Cortex of kidney (tissue), 1 donor: ENCODE measurements at places on chromosomes 1 and 21.

DNA sequence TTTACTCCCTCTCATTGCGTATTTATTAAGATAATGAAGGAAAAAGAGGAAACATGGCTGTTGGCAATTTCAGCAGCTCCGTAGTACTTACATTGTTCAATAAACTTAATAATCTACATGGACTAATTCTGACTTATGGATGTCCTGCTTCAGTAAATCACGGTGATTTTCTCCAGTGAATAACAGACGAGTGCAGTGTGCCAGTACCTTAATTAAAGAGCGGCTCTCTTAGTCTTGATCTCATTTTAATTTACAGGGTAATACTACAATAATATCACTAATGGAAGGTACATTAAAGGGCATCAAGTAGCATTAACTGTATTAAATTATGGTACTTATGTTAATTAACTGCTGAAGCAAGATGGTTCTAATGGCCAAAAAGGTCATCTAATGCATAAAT lies 187.2 kb downstream of the NTNG1 start:
- DNase-seq = no peak

- no peak for DNase-seq
Observed at GRCh38 chr1:52746189-52746588, 19.9 kb downstream of the ZYG11B start.

GRCh38 chr21:33069994-33070743 lies at the start of gene OLIG1:
TSS of gene OLIG1 (plus strand) at chr21:33070141. CDS start at chr21:33070247, 106 bp downstream.
- DNase-seq = no peak

DNA sequence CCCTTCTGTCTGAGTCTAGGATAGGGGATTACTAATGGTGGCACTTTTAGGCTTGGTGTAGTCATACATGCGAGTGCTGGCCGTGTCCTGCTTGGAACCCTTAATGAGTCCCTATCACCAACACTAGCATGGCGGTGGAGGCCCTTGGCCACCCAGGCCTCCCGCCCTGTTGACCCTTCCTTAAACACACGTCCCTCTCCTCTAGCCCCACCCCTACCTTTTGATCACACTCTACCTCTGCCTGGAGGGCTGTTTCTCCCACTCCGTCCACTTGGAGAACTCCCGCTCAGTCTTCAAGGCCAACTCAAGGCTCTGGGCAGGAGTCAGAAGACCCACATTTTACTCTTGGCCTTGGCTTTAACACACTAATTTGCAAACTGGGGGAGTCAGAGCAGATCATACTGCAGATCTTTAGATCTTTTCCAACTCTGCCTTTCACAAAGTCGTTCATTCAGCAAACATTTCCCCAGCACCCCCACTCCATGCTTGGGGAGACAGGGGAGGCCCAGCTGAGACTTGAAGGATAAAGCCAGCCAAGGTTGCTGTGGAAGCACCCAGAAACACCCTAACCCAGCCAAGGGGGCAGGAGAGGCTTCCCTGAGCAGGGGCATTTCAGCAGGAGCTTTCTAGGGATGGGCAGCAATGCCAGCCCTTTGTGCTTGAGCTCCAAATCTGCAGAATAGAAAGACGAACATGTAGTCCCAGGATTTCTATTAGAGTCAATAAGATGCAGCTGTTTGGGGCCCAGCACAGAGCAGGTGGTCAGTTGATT lies 1.9 kb downstream of the PODN start:
- no peak for DNase-seq

- DNase-seq = no peak
Observed at GRCh38 chr1:38026592-38027200, 14.2 kb downstream of the UTP11 start.

- no peak for DNase-seq
Observed at GRCh38 chr1:89277725-89278124, 5.1 kb upstream of the GBP5 start.

- DNase-seq = no peak
Observed at GRCh38 chr1:1298861-1299685, 8.7 kb downstream of the ACAP3 start.

DNA sequence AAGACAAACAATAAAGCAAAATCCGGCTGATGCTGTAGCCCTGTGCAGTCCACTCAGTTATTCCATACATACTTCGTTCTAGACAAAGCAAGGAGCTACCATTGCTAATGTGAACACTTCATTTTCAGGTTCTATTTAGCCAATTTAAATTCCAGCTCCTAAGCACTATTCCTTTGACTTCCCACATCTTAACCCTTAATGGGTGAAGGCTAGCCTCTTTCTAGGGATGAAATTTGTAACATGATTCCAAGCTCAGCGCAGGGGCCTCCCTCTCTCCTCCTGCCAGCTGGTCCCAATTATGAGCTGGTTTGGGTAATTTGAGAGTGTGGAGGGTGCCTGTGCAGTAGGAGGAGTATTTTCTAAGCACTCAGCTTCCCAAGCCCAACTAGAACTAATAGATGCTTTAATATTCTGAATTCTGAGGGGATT lies 53.9 kb upstream of the PTGFRN start:
- no peak for DNase-seq

- DNase-seq = no peak
Observed at GRCh38 chr21:27157097-27157496, 190.2 kb upstream of the ADAMTS5 start.

DNA sequence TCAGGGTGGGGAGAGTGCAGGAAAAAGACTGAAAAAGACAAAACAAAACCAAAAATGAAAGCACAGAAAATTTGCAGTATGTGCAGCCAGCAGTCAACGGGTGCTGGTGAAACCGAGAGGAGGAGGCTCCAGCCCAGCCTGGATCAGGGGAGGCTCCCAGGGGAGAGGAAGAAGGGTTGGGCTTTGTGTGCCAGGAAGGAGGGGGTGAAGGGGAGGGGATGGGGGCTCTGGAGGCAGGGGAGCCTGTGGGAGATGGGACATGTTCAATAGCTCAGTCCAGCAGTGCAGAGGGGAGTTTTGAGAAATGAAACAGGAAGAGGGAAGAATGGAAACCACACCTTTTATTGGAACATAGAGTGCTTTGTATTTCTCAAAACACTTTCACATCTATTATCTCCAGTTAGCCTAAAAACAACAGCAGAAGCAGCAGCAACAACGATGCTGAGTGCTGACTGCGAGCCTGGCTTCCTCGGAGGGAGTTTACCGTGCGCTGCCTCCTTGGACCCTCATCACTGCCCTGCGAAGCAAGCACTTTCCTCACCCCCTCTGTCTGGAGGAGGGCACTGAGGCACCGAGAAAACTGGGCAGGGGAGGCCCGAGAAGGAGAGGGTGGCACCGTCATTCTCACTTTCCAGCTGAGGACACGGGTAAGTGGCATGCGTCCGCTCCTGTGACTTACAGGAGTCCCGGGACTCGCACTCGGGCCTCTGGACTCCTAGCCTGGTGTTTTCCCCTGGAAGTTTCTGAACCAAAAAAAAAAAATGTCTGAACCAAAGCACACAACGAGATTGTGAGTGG lies 62.9 kb downstream of the MDM4 start:
- DNase-seq = no peak

DNA sequence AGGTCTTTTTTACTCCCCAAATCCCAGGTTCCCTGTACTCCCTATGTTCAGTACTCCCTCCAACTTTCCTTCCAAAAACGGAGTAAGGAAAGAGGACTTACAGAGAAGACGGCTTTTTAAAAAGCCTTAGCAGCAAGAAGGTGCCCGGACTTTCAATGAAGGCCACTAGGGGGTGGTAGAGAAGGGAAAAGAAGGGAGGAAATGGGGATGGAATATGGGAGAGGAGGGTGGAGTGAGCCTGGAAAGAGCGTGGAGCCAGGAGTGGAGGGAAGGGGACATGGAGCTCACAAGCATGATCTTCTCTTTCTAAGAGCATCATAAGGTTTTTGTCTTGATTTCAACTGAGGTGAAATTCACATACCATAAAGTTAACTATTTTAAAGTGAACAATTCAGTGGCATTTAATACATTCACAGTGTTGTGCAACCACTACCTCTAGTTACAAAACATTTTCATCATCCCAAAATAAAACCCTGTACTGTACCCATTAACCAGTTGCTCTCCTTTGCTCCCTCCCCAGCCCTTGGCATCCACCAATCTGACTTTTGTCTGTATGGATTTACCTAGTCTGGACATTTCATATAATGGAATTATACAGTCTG lies 129.9 kb downstream of the ZNF281 start:
- no peak for DNase-seq

DNA sequence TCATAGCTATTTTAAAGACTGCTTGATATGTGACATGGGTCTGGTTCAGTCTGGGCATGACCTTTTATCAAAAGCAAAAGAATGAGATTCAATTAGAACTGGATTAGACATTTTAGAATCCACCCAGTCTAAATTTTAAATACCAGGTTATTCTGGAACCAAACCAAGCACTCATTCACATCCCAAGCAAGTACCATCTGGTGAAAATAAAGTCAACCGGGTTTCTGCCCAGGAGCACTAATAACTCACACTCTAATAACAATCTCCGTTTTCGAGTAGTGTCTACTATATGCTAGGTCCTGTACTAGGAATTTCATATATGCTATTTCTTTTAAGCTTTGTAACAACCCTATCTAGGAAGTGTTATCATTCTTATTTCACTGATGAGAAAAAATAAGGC lies 30.6 kb downstream of the ZNHIT6 start:
- DNase-seq = no peak

DNA sequence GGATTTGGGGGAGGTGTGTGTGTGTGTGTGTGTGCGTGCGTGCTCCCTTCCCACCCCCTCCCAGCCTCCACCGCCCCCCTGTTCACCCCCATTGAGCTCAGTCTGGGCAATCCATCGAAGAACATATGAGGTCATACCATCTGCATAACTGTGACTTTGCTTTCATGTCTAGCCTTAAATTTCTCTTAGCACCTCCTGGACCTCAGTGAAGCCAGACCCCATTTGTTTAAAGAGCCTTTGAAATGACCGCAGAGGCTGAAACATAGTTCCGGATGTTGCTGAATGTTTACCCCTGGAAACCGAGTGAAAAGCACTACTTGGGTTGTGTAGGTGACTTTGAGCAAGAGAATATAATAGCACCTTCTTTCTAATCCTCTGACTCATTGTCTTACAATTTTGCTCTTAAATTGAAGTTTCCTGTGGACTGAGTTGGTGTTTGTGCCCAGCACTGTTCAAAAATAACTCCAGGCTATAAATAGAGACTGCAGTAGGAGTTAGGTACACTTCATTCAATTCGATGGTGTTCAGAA lies 75.4 kb downstream of the UBE4B start:
- DNase-seq = no peak

GRCh38 chr1:244659694-244660093 lies 6.8 kb downstream of the DESI2 start:
- no peak for DNase-seq

- no peak for DNase-seq
Observed at GRCh38 chr1:170823120-170823519, 112.2 kb upstream of the MROH9 start.

GRCh38 chr1:101165954-101166353 lies 70.9 kb upstream of the S1PR1 start:
- DNase-seq = no peak

DNA sequence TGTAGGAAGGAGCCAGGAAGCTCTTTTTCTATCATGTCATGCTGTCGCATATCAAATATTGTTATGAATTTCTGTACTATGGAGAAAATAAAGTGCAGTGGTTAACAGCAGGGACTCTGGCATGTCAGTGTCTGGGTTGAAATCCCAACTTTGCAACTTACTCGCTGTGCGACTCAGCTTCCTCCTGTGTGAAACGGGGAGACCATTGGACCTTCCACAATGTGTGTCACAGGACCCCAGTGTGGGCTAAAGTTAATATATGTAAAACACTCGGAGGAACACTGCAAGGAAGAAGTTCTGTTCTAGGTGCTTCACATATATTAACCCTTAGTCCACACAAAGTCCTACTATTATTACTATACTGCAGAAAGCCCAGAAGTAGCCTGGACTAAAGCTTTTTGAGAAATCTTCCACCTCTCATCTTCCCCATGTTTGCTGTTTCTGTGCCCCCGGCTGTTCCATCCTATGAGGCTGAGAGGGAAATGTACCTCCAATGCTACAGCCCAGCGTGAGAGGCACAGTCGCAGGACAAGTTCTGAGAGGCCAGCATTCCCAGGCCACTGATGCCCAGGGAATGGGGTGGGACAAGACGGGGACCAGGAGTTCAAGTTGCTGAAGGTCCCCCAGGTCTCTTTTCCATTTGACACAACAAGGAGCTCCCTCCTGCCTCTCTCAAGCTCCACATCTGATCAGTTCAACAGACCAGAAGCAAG lies 1.9 kb downstream of the CHIT1 start:
- no peak for DNase-seq

DNA sequence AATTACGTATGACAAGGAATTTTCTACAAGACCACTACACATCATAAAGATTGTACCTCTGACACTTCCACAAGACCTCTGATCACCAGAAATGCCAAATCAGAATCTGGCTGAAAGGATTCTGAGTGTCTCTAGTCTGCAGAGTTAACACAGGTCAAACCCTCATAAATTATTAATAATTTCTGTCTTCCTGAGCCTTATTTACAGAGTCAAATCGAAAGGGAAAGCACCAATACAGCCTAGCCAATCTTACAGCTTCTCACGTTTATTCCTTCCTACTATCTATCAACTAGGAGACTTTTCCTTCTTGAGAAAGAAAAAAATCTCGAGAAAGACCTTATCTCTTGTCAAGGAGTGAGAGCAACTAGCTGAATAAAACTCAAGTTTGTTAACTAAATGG lies 2151.6 kb downstream of the MRPL39 start:
- DNase-seq = no peak

GRCh38 chr1:8397511-8397910 lies 79.6 kb downstream of the SLC45A1 start:
- DNase-seq = no peak

- DNase-seq = no peak
Observed at GRCh38 chr21:41061701-41062100, 106.3 kb upstream of the BACE2 start.

DNA sequence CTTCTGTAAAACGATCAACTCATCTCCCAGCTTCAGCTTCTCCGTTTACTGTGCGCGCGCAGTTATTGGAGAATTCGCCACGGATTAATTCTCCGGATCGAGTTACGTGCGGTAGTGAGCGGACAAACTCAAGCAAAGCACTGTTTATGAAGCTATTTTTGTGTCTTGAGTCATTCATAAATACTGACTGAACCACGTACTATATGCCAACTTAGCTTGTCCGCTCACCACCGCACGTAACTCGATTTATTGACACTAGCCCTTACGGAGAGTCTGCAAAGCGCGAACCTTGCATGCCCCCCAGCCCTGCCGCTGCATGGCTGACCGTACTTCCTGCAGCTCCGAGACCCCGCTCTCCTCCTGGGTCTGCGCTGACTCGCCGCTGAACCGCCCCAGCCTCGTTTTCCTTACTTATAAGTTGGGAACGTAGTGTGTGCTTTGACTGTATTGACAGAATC lies 773 bp downstream of the CHD1L start:
- DNase-seq = no peak

- DNase-seq = no peak
Observed at GRCh38 chr1:57489358-57490036, 65.6 kb upstream of the DAB1 start.
